ENCODE measurements at places on chromosomes 6 and 20.
A peak's percentile ranks its signal among the peaks of the same experiment; 100 is the strongest.

DNA sequence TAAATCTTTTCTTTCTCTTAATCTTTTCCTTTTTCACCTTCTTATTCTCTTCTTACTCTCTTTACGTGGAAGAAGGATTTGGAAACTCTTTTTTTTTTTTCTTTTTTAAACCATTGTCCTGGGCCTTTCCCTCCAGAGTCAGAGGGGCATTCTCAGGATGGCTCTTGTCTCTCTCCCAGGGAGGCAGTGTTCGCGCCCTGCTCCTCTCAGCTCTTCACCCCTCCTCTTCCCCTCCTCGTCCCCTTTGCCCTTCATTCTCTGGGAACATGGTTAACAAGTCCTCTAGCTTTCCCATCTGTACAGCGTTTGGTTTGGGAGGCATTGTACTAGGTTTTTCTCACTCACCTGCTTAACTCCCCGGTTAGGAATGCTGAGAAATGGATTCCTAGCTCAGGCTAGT lies 52.0 kb upstream of the TFB1M start:
- DNase-seq, result no peak

GRCh38 chr6:119350202-119350951 lies 816 bp upstream of the MAN1A1 start:
- no peak for DNase-seq

GRCh38 chr6:814378-815347 lies 121.7 kb upstream of the EXOC2 start:
- DNase-seq, result no peak

DNA sequence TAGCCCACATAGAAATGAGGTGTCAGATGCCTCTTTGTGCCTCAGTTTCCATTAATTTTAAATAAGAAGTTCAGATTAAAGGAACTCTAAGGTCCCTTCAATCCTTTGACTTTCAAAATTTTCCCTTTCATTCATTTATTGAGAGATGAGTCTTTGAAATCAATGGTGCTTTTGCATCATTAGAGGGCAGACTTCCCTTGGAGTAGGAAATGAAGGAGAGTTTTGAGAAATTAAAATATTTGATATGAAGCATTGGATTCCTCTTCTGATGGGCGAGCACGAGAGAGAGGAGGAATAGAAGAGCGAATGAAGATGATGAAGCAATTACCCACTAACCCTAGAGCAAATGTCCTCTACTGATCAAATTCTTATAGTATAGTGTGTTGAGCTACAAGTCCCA lies 105.7 kb downstream of the EDN1 start:
- no peak for DNase-seq

GRCh38 chr6:3592371-3592941 lies 135.6 kb upstream of the SLC22A23 start:
- DNase-seq, result no peak

GRCh38 chr6:50249493-50249892 lies 199.8 kb upstream of the DEFB112 start:
- no peak for DNase-seq

- DNase-seq, result no peak
These were observed 64.5 kb upstream of the ATXN1 start for GRCh38 chr6:16825784-16826183.

GRCh38 chr6:30411515-30412207 lies 66.7 kb downstream of the RPP21 start:
- DNase-seq, result peak; percentile 10

DNA sequence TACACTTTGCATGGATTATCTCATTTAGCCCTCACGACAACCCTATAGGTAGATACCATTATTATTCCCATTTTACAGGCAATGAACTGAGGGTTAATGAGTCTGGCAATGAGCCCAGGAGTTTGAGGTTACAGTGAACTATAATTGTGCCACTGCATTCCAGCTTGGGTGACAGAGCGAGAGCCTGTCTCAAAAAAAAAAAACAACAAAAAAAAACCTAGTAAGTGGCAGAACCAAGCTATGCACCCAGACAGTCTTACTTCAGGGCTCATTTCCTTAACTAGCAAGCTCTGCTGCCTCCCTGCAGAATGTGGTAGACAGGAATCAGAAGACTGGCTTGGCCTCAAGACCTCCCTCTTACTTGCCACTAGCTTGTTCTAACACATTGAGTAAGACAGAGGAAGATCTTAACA lies 71.9 kb upstream of the RREB1 start:
- no peak for DNase-seq

DNA sequence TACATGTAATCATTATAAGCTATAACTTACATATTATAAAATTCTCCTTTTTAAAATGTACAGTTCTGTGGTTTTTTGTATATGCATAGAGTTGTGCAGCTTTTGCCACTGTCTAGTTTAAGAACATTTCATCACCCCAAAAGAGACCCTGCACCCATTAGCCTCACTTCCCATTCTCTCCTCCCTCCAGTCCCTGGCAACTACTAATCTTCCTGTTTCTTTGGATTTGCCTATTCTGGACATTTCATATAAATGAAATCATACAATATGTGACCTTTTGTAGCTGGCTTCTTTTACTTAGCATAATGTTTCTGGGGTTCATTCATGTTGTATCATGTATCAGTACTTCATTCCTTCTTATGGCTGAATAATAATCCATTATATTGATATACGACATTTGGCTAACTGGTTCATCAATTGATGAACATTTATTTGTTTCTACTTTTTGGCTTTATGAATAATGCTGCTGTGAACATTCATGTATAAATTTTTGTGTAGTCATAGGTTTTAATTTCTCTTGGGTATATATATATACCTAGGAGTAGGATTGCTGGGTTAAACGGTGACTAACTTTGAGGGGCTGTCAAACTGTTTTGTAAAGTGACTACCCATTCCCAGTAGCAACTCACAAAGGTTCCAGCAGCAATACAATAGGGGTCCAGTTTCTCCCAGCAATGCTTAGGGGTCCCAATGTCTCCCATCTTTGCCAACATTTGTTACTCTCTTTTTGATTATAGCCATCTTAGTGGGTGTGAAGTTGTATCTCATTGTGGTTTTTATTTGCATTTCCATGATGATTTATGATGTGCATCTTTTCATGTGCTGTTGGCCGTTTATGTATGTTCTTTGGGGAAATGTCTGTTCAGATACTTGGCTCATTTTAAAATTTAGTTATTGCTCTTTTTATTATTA lies 10.7 kb downstream of the PTPRA start:
- DNase-seq, result no peak

DNA sequence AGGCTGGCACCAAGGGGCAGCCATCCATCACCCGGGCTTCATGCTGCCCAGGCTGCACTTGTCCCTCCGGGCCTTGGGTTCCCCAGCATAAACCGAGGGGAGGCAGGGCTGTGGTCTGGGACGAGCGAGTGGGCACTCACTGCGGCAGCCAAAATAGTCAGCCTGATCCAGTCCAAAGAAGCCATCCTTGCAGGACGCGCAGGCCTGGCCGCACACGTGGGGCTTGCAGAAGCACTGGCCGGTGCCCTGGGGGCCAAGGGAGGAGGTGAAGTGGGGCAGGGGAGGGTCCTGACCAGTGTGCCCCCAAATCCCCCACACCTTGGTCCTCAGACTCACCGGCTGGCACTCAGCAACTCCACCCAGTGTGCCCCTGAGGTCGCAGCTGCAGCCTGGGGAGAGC lies 32.1 kb downstream of the ADRM1 start:
- DNase-seq, result no peak

DNA sequence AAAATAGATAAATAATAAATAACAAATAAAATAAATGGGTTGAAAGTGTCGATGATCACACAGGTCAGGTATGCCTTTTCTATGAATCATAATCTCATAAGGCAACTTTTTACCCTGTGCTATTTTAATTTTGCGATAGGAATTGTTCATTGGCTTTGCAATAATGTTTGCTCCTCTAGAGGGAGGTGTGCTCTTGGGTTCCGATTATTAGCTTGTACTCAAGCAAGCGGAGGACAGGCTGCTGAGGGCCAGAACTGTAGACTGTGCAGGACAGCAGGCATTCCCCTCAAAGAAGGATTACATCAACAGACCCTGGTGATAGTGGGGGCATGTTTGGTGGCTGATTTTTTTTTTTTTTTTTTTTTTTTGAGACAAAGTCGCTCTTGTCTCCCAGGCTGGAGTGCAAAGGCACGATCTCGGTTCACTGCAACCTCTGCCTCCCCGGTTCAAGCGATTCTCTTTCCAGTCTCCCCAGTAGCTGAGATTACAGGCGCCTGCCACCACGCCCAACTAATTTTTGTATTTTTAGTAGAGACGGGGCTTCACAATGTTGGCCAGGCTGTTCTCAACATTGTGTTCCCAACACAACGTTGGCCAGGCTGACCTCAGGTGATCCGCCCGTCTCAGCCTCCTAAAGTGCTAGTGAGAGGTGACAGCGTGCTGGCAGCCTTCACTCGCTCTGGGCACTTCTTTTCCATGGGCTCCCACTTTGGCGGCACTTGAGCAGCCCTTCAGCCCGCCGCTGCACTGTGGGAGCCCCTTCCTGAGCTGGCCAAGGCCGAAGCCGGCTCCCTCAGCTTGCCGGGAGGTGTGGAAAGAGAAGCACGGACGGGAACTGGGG lies 35.6 kb downstream of the RIOK1 start:
- no peak for DNase-seq

- DNase-seq, result no peak
These were observed 282.2 kb downstream of the CDH26 start for GRCh38 chr20:60240415-60240814.

GRCh38 chr20:3980260-3981131 lies 34.9 kb downstream of the RNF24 start:
- DNase-seq, result no peak

- DNase-seq, result no peak
These were observed 38.5 kb downstream of the SIM1 start for GRCh38 chr6:100426241-100426640.

- no peak for DNase-seq
These were observed 27.1 kb downstream of the MICA start for GRCh38 chr6:31430449-31430848.

DNA sequence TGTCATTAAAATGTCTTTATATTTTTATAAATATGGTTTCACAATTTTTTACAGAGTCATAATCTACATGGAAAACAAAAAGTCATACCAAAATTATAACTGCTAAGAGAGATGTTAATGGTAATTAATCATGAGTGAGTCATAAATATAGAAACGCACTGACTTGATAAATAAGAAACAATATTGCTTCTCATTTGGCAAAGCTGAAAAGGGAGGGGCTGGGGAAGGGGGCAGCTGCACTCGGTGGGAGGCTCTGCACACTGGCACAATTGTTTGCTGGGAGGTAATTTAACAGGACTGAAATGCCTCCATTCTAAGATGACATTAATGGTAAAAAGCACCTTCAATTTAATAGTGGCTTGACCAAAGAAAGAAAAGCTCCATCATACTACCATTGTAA lies 133.3 kb upstream of the AGPAT4 start:
- DNase-seq, result no peak

GRCh38 chr6:157634546-157634945 lies 188.5 kb upstream of the SNX9 start:
- no peak for DNase-seq

- no peak for DNase-seq
These were observed 69.0 kb downstream of the ZHX3 start for GRCh38 chr20:41248368-41249024.

DNA sequence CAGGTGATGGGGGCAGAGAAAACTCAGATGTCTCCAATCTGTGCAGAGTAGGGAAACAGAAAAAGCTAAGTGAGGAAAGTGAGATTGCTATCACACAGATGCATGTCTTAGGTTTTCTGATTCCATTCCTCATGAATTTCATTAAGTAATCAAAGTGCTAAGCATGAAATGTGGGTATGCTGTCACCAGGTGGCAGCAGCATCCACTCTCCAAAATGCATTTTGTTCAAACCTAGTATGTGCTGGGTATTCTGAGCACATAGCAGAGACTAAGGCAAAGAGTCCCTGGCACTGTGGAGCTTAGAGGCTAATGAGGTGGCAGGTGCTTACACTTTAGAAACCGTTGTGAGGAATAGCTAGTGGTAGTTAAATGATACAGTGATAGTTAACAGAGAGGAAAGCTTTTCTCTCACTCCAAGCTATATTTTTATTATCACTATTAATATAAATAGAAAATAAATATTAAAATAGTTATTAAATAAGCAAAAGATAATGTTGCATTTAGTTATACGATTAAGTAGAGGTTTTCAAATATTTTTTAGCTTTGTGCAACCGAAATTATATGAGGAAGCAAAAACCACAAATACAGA lies 179.5 kb downstream of the CDH26 start:
- no peak for DNase-seq

DNA sequence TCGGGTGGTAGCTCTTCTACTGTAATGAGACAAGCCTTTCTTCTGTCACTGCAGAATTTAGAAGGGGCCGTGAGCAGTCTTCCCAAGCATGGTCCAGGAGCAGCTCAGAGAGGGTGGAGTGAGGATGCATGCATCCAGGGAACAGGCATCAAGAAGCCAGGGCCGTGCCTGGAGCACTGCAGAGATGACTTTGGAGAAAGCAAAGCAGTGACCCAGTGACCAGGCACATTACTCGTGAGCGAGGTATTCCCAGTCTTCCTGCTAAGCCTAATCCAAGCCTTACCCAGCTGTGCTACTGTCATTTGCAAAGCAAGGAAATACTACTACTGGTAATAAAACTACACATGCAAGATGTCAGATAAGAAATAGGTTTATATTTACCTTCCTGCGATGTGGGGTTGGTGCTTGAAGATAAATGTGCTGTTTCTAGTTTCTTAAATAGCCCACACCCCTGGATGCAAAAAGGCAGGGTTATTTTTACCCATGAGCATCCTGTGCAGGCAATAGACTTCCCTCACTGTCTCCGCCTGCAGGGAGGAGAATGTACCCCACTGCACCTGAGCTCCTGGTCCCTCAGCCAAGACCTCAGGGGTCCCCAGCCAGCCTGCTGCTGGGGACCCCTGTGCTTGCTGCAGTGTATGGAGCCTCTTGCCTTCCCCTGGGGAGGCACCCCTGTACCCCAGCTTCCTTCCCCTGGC lies 62.9 kb downstream of the SSR1 start:
- DNase-seq, result no peak

DNA sequence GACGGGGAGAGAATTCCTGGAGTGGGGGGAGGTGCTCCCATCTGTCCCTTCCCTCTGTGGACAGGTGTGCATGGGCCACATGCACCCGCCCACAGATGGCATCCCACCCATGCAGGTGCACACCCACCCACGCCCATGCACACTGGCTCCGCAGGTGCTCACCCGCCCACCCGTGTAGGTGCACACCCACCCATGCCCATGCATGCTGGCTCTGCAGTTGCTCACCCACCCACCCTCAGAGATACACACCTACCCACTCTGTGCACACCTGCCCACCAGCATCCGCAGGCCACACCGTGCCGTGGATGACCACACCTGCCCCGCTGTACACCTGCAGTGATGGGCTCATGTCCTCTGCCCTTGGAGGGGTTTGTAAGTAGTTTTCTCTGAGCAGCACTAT lies 132.0 kb downstream of the PHACTR3 start:
- no peak for DNase-seq

- no peak for DNase-seq
These were observed 101.8 kb downstream of the TRERF1 start for GRCh38 chr6:42349753-42350511.

- DNase-seq, result no peak
These were observed 98.2 kb downstream of the CAP2 start for GRCh38 chr6:17491416-17492142.

GRCh38 chr6:3770023-3770720 lies 18.7 kb upstream of the PXDC1 start:
- DNase-seq, result no peak
